ENCODE measurements at places on chromosomes 1 and 21. TPM values are rescaled to one million over a fixed set of nuclear protein-coding genes. Genes with fewer than 3 reads are reported as not detected.

Gene SRSF11
- polyA plus RNA-seq: 411 TPM

DNA sequence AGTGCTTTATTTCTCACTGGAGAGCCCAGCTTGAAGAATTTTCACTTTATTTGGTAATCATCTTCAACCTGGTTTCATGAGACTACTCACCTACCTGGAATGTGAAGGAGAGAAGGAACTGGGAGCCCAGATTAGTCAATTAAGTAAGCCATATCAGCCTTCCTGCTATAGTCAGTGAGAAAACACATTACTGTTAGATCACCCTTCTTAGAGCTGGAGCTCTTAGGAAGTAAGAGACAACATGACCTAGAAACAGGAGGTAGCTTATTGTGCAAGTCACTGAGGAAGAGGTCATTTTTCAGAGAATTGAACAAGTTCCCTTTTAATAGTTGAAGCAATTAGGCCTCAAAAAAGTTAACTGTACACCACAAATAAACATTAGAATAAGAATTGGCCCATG is 49.2 kb upstream of the TEKT2 start:
- DNase-seq: no peak

DNA sequence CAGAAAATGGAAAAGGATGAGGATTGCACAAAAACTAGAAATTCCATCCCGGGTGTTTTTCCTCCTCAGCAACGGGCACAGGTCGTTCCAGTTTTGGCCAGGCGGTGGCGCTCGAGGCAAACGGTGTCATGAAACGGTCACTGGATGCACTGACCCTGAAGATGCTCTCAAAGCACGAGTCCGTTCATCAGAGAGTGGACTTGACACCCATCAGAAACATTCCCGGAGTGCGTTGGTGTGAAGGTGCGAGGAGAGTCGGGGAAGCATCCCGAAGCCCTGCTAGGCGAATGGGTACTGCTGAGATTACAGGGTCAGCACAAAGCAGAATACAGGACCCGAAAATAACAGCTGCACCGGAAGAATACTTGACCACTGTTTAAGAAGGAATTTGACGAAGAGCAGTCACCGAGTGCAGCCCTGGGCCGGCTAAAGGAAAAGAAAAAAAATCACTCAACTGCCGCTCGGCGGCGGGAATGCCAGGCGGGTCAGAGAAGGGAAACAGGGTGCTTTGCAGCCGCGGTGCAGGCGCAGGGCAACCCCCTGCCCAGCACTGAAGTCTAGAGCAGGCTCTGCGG is 71.7 kb upstream of the ETS2 start:
- DNase-seq: peak; percentile 90

DNA sequence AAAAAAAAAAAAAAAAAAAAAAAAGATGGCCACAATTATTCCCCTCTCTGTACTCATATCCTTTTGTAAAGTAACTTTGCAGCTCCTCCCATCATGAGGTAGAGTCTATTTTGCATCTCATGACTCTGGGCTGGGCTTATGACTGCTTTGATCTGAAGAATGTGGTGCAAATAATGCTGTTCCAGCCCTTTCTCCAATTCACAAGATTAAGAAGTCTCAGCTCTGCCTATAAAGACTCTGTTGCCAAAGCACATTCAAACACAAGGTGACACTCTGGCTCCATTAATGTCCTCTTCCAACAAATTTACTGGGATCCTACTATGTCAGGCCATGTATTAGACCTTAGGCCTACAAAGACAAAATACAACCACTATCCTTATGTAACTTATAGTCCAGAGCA is 64.8 kb upstream of the PTCH2 start:
- no peak for DNase-seq

DNA sequence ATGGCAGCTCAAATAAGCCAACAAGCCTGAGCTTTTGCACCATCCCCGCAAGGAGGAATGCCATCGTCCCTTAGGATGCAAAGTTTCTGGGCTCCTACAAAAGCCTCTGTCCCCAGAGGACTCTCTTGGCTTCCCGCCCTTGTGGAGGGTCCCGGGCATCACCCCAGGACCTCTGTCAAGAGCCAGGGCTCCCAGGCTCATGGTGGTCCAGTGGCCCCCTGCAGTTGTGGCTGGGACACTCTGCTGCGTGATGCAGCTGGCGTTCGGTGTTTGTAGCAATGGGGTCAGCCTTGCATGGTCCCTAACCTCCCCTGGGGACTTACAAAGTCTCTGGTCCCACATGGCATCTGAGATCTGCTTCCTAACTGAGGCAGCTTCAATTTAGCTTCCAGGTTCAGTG is 104.7 kb downstream of the RIPK4 start:
- no peak for DNase-seq

GRCh38 chr1:238409191-238409850 is 518.6 kb upstream of the ZP4 start:
- no peak for DNase-seq

GRCh38 chr1:204255225-204255624 is 41.4 kb upstream of the GOLT1A start:
- DNase-seq: no peak

Gene LIN28A
- polyA plus RNA-seq: 0.09 TPM

DNA sequence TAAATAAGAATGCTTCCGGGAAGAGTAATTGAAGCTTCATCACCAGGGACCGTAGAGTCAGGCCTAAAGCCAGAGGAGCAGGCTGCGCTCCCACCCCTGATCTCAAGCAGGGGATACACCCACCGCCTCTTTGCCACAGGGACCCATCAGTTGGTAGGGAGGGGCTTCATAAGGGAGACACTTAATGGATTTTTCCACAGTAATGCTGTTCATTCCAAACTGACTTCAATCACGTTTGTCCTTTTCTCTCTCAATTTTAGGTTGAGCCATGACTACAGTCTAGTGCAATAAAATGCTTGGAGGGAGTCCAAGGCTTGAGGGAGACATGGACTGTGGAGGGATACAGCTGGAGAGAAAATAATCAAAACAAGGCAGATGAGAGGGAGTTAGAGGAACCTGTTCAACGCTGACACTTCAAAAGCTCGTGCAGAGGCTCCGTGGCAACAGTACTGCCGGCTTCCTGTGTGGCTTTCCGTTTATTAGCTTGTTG is 111.5 kb downstream of the SEC16B start:
- DNase-seq: peak; percentile 28

DNA sequence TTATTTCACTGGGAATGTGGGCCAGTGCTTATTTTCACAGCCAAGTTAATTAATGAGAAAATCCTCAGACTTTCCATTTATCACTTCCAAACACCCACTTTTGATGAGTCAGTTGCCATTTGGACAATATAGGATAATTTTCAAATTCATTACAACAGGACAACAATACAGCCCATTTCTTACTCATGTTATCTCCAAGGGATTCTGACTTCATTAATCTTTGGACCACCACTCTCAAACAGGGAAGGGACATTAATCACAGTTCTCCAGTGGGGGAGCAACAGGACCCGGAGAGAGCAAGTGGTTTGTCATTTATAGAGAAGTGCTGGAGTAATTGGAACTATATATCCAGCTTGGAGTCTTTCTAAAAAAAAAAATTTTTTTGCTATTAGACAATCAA is 38.7 kb downstream of the JUN start:
- no peak for DNase-seq

DNA sequence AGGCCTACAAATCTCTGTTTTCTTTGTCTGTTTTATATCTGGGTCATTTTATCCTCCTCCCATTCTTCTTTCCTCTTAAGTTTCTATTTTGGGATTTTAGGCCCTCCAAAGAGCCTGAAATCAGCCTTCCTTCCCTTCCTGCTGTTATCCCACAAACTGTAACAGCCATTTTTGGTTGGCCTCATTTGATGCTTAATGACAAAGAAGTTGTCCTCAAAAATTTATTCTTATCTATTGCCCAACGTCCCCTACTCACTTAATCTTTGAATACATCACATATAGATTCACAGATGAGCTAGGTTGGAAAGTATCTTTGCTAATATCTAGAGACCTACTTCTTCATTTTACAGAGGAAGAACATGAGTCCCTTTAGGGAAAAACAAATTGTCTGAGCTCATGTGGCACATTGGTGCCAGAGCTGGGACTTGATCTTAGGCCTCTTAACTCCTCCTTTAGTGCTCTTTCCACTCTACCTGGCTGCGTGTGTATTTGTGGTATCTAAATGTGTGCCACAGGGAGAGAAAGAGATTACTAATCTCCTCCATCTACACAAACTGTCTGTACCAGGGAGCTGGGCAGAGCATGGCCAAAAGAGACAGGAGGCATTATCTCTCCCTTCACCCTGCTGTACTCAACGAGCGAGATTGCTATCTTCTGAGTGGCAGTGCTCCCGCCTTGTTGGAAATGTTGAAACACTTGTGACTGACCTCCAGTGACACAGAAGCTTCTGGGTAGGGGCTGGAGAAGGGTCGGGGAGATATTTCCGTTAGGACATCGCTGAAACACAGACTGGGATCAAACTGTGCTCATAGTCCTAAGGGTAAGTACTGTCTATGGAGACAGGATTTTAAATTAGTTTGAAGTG is 30.1 kb downstream of the RHEX start:
- DNase-seq: no peak

DNA sequence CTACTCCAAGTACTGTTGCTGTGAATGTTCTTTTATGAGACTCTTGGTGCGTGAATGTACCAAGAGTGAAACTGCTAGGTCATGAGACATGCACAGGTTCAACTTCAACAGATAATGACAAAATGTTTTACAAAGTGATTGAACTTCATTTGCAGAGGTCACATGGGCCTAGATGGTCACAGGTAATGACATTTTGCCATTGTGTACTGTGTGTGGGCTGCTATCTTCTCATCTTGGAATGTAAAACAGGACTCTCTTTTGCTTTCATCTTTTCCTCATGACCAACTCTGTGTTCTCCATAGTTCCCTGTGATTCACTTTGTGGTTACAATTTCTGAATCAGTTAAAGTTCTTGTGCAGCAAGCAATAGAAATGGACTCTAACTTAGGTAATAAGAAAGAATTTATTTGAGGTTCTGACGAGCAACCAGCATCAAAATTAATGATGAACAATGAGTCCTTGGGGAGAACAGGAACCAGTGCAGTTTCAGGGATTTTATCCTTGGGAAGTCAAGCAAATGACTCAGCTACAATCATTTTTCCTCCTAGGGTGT is 16.2 kb upstream of the TSNAX start:
- DNase-seq: no peak

- DNase-seq: no peak
Measured at GRCh38 chr1:162502077-162502476, 4.5 kb downstream of the UHMK1 start.

Gene SH2D1B
- 0.96 TPM for polyA plus RNA-seq

DNA sequence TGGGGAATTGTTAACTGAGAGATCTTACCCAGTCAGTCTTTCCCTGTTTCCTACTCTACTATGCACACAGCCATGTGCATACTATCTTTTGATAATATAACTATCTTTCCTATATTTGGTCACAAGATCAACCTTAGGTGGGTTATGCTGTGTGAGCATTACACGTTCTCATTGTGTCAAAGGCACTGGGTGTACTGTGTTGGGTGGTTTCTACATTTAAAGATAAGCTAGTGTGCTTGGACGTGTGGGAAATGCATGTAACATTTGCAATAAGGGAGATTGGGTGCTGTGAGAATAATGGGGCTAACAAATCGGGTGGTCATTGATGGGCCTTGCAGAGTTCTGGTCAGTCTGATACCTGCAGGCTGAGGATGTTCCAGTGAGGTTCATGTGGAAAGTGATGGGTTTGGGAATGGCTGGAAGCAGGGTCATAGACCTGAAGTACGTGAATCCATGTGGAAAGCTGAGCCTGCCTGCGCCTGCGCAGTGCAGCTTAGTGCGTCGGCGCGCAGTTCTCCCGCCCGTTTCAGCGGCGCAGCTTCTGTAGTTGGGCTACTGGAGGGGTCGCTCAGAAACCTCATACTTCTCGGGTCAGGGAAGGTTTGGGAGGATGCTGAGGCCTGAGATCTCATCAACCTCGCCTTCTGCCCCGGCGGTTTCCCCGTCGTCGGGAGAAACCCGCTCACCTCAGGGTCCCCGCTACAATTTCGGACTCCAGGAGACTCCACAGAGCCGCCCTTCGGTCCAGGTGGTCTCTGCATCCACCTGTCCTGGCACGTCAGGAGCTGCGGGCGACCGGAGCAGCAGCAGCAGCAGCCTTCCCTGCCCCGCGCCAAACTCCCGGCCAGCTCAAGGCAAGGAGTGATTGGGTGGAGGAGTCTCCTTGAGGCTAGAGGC is at the start of gene MSH4:
MSH4 (plus strand) TSS at position 507 of the 897 bp plus-strand sequence; CDS start at position 611, 104 bp downstream.
- DNase-seq: no peak

Gene SLC44A3
- polyA plus RNA-seq: 30.9 TPM

Gene PLD5
- 0.58 TPM for polyA plus RNA-seq

GRCh38 chr1:46036894-46037839 is 95.3 kb downstream of the PIK3R3 start:
- peak; percentile 90 for DNase-seq

Gene C1orf105
- not detected for polyA plus RNA-seq

DNA sequence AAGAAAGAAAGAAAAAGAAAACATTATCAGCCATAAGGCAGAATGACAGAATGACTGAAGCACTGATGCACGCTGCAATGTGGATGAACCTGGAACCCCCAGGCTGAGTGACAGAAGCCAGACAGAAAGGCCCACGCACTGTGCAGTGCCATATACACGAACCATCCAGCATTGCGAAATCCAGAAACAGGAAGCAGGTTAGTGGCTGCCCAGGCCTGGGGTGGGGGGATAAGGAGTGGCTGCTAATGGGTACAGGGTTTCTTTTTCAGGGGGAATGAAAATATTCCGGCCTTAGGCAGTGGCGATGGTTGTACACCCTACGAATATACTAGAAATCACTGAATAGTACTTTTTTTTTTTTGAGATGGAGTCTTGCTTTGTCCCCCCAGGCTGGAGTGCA is 57.0 kb downstream of the CHD5 start:
- no peak for DNase-seq

Gene IGSF21
- not detected for polyA plus RNA-seq

DNA sequence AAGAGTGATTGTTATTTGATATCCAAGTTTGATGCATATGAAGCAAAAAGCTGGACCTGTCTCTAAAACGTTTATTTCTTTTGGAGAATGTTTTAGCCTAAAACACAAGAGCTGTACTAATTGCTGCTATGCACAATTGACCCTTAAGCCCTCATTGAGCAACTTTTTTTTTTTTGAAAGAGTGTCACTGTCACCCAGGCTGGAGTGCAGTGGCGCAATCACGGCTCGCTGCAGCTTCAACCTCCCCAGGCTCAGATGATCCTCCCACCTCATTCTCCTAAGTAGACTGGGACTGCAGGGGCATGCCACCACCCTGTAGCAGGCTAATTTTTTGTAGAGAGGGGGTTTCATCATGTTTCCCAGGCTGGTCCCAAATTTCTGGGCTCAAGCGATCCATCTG is 129.1 kb downstream of the PIK3R3 start:
- DNase-seq: no peak

- DNase-seq: no peak
Measured at GRCh38 chr1:191160837-191161236, 683.2 kb upstream of the BRINP3 start.

Gene DBT
- 23.0 TPM for polyA plus RNA-seq

Gene FCGR3A
- polyA plus RNA-seq: 5.5 TPM
